ENCODE measurements at places on chromosomes 16 and 17.

DNA sequence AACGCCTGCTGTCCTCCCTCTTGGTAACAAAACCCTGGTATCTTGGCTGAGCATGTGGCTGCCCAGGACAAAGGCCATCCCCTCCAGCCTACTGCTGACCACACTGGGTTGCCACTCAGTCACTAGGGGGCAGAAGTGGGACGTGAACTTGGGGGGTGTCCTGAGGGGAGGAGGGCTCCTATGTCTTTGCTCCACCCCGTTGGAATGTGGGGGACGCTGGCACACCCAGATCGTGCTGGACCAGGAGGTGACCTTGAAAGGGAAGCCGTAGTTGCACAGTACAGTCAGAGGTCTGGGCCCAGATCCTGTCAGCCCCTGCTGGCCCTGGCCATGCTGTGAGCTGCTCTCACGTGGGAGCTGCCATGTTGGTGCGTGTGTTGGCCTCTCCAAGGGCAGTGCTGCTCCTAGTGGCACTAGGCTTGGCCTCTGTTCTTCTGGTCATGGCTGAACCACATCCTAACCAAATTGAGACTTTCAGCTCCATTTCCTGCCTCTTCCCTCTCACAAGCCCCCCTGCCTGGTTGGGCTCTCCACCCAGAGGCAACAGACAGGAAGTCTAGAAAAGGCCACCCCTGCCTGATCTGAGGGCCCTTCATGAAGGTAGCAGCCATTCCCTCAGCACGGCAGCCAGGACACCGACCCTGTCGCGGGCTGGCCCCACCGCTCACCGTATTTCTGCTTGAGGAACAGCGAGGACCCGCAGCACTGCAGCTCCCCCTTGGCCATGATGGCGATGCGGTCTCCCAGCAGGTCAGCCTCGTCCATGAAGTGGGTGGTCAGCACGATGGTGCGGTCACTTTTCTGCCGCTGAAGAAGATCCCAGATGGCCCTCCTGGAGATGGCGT is 29.0 kb upstream of the RNPS1 start:
- no peak overlapping the region for H3K4me3 ChIP-seq
- H3K4me1 ChIP-seq = no peaks in the 10 kb centered on the region

- H3K4me1 ChIP-seq = peaks cover 19% of the 10 kb centered on the region
- no peaks in the 10 kb centered on the region for H3K36me3 ChIP-seq
- no peaks in the 10 kb centered on the region for H3K27me3 ChIP-seq
- H3K27ac ChIP-seq = peak overlapping the region; percentile 22
Observed at GRCh38 chr16:70804153-70804733, 3.3 kb upstream of the VAC14 start.

DNA sequence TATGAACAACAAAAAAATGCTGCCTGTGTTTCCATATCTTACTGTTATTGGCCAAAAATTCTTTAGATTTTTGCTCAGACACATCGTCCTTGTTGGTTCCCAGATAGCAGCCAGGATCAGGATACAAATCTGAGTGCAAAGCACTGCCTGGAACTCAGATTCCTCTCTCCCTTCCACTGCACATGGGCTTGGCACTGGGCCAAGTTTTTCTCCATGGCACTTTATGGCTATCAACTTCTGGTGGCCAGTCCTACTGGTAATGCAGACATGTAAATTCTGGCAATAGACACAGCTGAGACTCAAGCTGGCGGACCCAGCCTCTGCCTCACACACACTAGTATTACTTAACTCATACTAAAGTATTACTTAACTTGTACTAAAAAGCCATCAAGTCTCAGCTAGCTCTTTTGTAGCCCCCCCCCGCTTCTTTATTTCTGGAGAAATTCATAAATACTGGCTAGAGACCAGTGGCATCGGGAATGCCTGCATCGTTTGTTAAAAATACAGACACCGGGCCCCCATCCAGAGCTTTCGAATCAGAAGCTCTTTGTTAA is 181.2 kb upstream of the COX10 start:
- H3K27me3 ChIP-seq = no peaks in the 10 kb centered on the region
- H3K27ac ChIP-seq = no peak overlapping the region
- no peaks in the 10 kb centered on the region for H3K4me1 ChIP-seq
- H3K4me3 ChIP-seq = no peak overlapping the region
- H3K36me3 ChIP-seq = no peaks in the 10 kb centered on the region

DNA sequence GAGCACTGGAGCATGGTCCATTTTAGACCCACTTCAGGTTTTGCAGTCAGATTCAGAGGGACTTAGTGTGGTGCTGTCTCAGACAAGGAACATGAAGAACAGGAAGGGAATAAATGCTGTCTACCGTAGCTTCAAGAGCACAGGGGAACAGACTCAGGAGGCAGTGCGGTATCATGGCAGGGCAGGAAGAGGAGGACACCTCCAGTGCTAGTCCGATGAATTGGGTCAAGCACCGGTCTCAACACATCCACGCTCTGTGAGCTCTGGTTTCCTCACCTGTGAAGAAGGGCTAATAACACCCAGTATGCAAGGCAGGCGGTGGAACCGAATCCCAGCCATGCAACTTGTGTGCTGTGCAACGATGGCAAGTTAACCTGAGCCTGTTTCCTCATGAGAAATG is 3.6 kb upstream of the ANKFY1 start:
- H3K36me3 ChIP-seq = peaks cover 21% of the 10 kb centered on the region
- H3K27me3 ChIP-seq = no peaks in the 10 kb centered on the region
- DNase-seq = no peak
- no peak overlapping the region for H3K27ac ChIP-seq

GRCh38 chr16:89005201-89006035 is 28.4 kb upstream of the CBFA2T3 start:
- H3K27me3 ChIP-seq = peaks cover 18% of the 10 kb centered on the region
- no peak for DNase-seq
- H3K36me3 ChIP-seq = no peaks in the 10 kb centered on the region
- H3K4me1 ChIP-seq = no peaks in the 10 kb centered on the region

- H3K4me1 ChIP-seq = peaks cover 22% of the 10 kb centered on the region
- H3K36me3 ChIP-seq = peaks cover 5% of the 10 kb centered on the region
- no peaks in the 10 kb centered on the region for H3K27me3 ChIP-seq
- no peak for DNase-seq
- H3K4me3 ChIP-seq = no peak overlapping the region
Observed at GRCh38 chr17:64492481-64493109, 4.3 kb downstream of the POLG2 start.

GRCh38 chr17:8753976-8754440 is 4.3 kb downstream of the SPDYE4 start:
- H3K4me3 ChIP-seq = no peak overlapping the region
- DNase-seq = no peak
- H3K27me3 ChIP-seq = no peaks in the 10 kb centered on the region
- no peak overlapping the region for H3K27ac ChIP-seq
- no peaks in the 10 kb centered on the region for H3K36me3 ChIP-seq

GRCh38 chr17:67238991-67239390 is 6.0 kb downstream of the HELZ start:
- H3K4me1 ChIP-seq = peaks cover 12% of the 10 kb centered on the region
- DNase-seq = no peak
- no peak overlapping the region for H3K27ac ChIP-seq
- peaks cover 13% of the 10 kb centered on the region for H3K36me3 ChIP-seq
- no peak overlapping the region for H3K4me3 ChIP-seq

GRCh38 chr16:61900482-61900881 is 135.8 kb downstream of the CDH8 start:
- H3K4me3 ChIP-seq = no peak overlapping the region
- H3K4me1 ChIP-seq = no peaks in the 10 kb centered on the region
- H3K27me3 ChIP-seq = no peaks in the 10 kb centered on the region
- no peak for DNase-seq

- H3K27ac ChIP-seq = peak overlapping the region; percentile 67
- H3K4me3 ChIP-seq = peak overlapping the region; percentile 78
- H3K4me1 ChIP-seq = peaks cover 16% of the 10 kb centered on the region
- peaks cover 11% of the 10 kb centered on the region for H3K36me3 ChIP-seq
- no peaks in the 10 kb centered on the region for H3K27me3 ChIP-seq
Observed at GRCh38 chr17:36602030-36602748, 806 bp downstream of the MRM1 start.

All from keratinocyte (primary cell).